ENCODE measurements at places on chromosomes 6 and 20. TPM values are rescaled to one million over a fixed set of nuclear protein-coding genes. Genes with fewer than 3 reads are reported as not detected.

The LHFPL5 gene
- not detected for polyA plus RNA-seq

The SSTR4 gene
- 0.07 TPM for polyA plus RNA-seq

DNA sequence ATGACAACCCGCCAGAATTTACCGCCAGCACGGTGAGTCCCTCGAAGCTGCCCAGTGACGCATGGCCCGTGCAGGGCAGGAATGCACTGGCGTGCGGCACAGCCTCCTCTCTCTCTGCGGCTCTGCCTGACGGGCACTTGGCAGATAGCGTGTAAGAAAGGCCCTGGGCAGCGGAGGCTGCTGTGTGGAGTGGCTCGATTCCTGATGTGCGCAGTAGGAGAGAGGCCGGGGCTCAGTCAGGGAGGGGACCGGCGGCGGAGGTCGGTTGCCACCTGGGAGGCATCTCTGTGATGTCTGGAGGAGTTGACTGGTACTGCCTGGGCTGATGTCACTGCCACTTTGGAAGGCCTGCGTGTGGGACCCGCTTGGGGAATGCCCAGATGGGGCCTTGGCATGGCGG is 170.7 kb downstream of the TAF4 start:
- no peak for DNase-seq

DNA sequence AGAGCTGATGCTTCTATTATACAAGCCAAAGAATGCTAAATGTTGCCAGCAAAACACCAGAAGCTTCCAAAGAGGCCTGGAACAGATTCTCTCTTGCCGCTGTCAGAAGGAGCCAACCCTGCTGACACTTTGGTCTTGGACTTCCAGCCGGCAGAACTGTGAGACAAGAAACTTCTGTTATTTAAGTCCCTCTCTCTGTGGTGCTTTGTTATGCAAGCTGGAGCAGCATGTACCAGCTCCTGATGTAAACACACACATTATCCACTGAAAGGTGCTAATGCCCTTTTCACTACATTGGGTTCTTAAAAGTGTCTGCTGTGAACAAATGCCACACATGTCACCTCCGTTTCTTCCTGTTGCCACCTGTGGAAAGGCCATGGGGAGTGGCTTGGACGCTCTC is 25.9 kb upstream of the PRELID3B start:
- no peak for DNase-seq

- no peak for DNase-seq
Measured at GRCh38 chr6:154367839-154368695, 11.5 kb upstream of the IPCEF1 start.
